ENCODE measurements at places on chromosomes 16 and 17.

DNA sequence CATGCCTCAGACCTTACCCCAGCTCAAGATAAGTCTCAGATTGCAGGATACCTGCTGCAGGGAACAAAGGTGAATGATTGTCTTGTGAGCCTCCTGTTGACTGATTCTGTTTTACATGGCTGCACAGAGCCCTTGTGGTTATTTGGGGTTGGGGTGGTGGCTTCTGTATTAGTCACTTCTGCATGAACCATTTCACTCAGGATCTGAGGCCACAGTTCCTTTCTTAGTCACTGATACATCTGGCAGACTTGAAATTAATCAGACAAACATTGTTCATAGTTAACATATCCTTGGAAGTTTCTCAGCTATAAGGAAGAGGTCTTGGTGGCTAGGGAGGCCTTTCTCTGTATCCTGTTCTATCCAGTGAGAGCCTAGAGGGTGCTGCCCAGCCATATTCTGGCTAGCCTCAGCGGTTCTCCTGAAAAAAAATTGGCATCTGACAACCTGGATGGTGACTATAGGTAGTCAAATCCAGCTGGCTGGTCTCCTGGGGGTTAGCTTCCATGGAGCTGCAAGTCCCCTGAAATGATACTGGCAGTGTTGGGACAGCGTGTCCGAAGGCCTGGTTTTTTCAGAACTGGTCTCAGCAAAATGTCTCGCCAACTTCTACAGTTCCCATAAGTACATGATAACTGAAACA is 8.4 kb upstream of the PLK1 start:
- DNase-seq, result peak; percentile 60

GRCh38 chr16:67542464-67542863 is 13.8 kb downstream of the RIPOR1 start:
- DNase-seq, result peak; percentile 83

- peak; percentile 82 for DNase-seq
These were observed at the start of gene SPHK1 for GRCh38 chr17:76384222-76384986. TSS of gene SPHK1 (plus strand) at chr17:76384609. CDS start at chr17:76385645, 1,036 bp downstream.

DNA sequence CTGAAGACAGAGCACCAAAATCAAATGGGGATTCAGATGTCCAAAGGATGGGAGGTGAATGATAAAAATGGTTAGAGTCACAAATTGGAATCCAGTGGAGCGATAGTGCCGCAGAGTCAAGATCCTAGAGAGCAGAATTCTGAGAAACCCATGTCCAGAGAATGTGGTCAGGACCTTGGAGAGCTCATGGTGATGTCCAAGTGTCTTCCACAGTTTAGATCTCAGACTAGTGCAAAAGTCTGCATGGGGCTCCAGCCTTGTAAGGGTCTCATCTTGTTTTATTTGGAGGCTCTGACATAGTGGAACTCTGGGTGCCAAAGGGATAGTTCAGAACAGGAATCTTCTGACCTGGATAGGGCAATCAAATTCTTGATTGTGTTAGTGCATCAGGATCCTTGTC is 245.9 kb upstream of the HSBP1 start:
- peak; percentile 46 for DNase-seq

DNA sequence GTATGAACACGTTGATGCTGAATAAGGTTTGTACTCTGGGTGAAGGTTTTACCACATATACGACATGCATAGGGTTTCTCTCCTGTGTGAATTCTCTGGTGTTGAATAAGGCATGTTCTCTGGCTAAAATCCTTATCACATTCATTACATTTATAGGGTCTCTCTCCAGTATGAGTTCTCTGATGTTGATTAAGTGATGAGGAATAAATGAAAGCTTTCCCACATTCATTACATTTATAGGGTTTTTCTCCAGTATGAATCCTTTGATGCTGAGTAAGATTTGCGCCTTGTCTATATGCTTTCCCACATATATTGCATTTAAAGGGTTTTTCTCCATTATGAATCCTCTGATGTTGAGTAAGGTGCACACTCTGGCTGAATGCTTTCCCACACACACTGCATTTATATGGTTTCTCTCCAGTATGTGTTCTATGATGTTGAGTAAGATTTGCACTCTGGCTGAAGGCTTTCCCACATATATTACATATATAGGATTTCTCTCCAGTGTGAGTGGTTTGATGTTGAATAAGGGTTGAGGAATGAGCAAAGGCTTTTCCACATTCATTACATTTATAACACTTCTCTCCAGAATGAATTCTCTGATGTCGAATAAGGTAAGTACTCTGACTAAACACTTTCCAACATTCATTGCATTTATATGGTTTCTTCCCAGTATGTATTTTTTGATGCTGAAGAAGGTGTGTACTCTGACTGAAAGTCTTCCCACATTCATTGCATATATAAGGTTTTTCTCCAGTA is 16.9 kb downstream of the ZNF287 start:
- no peak for DNase-seq

GRCh38 chr17:80030730-80031410 is 4.8 kb downstream of the TBC1D16 start:
- DNase-seq, result no peak

DNA sequence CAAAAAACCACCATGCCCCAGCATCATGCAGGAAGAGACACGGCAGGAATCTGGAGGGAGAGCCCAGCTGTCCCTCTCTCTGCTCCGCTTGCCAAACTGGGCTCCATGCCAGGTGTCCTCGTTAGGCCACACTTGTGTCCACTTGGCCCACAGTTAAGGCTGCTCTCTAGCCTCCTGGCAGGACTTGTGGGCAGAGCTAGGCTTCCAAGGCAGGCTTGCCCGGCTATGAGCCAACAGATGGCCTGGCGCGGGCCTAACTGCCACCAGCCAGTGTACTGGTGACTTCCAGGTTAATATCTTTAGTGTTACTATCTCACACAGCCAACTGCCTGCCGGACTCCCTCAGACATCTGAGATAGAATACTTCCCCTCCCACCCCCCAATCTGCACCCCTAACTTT is 10.6 kb downstream of the ATP6V0D1 start:
- DNase-seq, result peak; percentile 29

DNA sequence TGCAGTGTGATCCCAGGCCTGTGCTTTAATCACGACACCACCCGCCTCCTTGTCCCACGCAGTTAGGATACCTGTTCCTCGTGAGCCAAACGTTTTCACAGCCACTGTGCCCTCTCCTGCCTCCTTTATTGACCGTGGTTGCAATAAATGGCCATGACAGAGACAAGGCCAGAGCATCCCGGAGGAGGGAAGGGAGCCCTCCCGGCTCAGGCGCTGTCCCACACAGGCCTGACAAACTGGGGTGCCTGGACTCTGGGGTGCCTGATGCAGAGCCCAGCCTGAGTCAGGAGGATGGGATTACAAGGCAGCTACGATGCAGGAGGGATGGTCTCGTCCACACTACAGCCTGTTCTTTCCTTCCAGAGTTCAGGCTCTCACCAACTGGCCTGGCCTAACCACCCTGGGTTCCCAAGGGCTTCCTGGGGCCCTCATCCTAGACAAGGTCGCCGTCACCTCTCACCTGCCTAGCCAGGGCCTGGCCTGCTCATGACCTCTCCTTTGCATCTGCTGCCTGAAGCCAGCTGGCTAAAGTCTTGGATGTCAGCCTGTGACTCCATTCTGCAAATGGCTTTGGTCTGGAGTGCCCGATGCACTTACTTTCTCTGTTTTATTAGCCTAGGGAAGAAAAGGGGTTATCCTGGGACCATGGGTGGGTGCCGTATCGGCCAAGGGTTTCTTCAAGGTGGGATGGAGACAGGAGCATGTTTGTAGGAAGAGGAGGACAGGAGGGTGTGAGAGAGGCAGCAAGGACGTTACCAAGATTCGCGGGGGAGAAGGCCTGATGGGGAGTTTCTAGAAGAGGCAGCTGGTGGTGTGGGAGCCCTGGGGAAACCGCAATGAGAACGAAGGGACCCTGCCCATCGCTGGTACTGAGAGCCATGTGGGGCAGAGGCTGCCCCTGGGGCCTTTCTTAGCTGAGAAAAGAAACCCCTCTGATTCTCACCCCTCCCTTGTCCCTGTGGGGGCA is 234.3 kb upstream of the TNRC6C start:
- DNase-seq, result no peak

DNA sequence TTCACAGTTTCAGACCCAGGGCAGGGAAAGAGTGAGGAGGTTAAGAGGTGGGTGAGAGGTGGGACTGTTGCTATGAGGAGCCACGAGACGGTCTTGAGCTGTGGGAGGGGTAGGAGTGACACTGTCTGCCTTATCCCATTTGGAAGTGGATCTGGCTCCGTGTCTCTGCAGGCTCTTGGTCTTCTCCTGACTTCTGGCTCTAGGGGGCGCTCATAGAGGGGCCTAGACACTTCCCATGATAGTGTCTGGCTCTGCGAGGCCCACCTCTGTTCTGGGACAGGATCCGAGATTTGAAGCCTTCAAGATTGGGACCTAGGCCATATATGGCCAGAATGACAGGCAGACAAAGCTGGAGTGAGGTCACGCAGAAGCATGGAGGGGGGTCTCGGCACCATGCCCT is 204.5 kb downstream of the GSG1L start:
- DNase-seq, result no peak

DNA sequence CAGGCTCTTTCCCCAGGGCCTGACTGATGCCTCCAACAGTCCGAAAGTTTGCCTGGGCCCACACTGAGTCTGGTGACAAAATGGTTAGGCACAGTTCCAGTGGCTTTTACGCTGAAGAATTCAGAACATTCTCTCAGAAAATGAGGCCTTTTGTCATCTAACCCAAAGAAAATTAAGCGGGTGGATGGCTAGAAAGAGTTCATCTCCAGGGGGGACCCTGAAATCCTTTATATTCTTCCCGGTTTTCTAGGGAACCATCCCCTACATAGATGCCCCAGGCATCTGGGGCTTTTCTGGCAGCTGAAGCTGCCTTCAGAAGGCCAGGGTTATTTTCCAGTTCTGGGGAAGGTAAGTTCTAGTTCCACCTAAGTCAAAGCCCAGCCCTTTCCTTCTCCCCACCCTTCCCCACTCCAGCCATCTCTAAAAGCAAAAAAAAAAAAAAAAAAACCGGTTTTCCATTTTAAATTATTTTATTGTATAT is 2.2 kb downstream of the RASD1 start:
- DNase-seq, result no peak

GRCh38 chr17:179066-179432 is 2.4 kb downstream of the DOC2B start:
- DNase-seq, result no peak

DNA sequence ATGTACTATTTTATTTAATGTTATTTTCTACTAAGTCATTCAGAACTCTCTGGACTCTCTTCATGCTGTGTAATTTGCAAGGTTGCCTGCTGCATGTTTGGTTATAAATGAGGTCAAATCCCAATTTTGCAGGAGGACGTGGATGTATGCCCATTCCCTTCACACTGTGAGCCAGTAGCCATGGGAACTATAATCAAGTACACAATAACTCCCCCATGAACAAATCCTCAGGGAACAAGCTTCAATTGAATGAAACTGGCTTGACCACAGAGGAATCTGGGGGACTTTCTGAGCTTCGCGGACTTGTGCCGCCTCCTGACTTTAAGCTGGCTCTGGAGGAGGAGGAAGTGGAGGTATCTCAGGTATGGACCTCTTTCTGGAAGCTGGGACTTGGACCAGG is 14.6 kb upstream of the KCTD13 start:
- no peak for DNase-seq

DNA sequence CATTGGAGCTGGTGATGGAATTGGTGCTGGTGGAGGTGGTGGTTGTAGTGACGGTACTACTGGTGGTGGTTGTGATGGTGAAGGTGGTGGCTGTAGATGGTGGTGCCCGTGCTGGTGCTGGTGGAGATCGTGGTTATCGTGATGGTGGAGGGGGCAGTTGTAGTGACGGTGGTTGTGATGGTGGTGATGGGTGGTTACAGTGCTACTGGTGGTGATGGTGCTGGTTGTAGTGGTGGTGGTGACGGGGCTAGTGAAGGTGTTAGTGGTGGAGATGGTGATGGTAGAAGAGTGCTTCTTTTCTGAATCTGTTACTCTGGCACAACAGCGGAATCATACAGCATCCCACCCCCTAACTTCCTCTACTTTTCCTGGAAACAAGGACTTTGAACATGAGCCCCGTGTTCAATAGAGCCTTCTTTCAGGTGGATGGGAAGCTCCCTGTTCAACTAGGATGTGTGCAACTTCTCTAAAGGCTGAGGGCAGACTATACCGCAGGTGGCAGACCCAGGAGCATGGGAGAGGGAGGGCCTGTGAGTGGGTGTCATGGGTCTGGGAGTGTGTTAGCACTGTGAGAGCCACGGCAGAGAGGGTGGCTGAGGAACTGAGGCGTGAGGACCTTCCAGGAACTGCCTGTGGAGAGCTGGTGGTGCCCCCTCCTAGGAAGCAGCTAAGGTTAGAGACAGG is 8.2 kb downstream of the TBX21 start:
- no peak for DNase-seq

GRCh38 chr16:57984443-57985203 is 13.7 kb upstream of the CNGB1 start:
- peak; percentile 75 for DNase-seq

DNA sequence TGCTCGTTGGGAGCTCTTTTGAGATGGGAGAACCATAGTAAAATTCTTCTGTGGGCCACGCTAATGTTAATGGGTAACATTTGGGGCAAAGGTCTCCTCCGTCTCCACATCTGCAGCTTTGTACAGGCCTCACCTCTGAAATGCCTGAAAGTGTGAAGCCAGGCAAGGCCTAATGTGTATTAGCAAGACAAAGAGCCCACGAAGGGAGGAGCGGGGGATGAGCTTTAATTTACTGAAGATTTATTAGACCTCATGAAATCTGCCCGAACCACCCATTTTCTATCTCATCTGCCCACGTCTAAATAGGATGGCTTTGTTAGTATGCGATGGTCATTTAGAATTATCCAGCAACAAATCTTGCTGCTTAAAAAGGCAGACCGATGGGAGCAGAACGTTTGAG is 408.9 kb downstream of the PMP22 start:
- no peak for DNase-seq

DNA sequence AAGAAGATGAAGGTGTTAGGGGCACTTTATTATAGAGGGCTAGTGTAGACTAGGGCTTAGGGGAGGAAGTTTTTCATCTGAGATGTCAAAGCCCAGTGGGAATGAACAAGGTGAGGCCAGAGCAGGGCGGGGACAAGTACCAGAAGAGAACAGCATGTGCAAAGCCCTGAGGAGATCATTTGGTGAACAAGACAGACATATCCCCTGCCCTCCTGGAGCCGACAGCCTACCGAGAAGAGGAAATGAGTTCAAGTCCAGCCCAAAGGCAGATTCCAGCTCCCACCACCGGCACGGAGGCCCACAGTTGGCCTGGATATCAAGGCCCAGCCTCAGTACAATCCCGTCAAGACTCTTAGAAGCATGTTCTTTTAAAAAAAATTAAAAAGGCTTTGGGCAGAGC is 61.1 kb downstream of the C16orf78 start:
- no peak for DNase-seq

DNA sequence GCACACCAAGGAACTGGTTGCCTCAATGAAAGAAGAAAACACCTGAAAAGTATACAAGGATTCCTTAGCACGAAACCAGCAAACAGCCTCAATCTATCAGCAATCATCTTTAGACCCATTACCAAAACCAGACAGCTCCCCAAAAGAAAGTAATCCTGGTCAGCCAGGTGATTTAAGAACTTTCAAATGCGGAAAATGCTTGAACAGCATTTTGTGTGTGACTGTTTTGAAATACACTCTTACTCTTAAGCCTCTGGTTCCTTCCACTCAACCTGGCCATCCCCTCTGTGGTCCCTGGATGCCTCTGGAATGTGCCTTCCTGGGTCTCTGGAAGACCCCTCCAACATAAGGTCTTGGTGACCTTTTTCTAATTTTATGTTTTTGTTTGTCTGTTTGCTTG is 70.5 kb upstream of the NOG start:
- DNase-seq, result no peak

GRCh38 chr16:51440131-51440889 is 289.2 kb upstream of the SALL1 start:
- no peak for DNase-seq

GRCh38 chr16:65062736-65063583 is 58.9 kb downstream of the CDH11 start:
- DNase-seq, result no peak

GRCh38 chr16:57348327-57348726 is 10.3 kb upstream of the CCL22 start:
- DNase-seq, result no peak
